Lower leg skin (tissue), 4 donors: ENCODE measurements at places on chromosomes 3 and 15. TPM values are rescaled to one million over a fixed set of nuclear protein-coding genes. Genes with fewer than 3 reads are reported as not detected.

- DNase-seq, result no peak
Observed at GRCh38 chr15:26870346-26870745, 3.5 kb downstream of the GABRA5 start.

DNA sequence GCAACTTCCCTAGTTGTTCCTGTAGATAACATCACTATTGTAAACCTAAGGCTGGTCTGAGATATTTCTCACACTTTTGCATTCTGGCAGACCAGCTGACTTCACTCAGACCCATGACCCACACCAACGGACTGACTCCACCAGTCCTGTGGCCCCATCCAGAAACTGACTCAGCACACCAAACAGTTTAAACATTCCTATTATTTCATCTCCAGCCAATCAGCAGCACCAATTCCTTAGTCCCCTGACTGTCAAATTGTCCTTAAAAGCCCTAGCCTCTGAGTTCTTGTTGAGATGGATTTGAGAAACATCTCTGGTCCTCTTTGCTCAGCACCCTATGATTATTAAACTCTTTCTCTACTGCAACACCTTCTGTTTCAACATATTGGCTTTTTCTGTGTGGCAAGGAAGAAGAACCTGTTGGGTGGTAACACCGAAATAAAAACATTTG lies 12.2 kb upstream of the IDH2 start:
- DNase-seq, result no peak

The PXYLP1 gene
- total RNA-seq, result 8.8 TPM

DNA sequence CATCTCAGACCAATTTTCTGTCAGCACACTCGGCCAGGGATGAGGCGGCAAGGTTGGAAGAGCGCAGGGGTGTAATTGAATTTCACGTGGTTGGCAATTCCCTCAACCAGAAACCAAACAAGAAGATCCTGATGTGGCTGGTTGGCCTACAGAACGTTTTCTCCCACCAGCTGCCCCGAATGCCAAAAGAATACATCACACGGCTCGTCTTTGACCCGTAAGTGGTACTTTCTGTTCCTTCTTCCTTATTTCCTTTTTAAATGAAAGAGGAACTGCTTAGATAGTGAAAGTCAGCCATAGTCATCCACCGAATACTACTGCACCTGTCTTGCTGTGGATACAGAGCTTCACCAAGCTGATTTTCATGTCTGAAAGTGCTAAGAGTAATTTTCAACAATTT lies 60.1 kb downstream of the SGO1 start:
- DNase-seq, result no peak

The FGF7 gene
- 15.1 TPM for total RNA-seq

DNA sequence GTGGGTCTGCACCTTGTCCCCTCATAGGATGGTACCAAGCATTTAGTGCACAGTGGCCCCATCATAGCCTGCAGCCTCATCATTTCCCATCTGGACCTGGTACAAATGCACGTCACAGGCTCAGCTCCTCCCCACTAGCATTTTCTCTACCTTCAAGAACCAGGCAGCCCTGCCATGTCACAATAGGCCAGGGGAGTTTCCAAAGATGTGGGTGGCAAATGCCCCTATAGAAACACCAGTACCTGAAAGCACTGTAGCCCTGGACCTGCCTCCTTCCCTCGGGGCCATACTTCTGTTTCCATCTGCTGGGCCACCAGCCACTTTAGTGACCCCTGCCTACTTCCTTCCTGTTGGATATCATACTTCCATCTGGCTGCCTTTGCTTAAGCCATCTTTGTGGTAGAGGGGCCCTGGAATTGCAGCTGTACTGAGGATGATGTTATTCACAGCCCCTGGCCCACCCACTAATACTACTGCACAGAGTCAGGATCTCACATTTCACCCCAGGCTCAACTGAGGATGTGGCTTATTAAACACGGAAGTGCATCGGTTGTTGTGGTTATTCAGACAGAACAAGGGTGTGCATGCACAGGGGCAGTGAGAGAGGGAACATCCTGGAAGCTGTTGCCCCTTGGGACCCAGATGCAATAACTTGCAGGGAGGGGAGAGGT lies 3.8 kb downstream of the TCTA start:
- DNase-seq, result no peak

DNA sequence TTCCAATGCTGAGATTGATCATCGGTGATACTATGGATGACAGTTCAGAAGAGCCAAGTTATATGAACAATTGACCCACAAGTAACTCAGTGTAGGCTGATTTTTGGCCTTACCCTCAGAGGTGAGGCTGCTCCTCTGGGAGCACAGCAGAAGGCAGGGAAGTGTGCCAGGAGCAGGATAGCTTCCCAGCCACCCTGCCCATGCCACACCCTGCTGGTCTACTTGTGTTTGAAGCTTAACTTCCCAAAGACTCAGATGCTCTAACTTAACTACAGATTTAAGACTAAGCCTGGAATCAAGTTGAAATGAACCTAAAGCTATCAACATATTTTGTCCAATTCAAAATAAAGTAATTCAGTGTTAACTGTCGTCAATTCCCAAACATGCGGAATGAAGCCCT lies 77.5 kb downstream of the BOC start:
- no peak for DNase-seq

DNA sequence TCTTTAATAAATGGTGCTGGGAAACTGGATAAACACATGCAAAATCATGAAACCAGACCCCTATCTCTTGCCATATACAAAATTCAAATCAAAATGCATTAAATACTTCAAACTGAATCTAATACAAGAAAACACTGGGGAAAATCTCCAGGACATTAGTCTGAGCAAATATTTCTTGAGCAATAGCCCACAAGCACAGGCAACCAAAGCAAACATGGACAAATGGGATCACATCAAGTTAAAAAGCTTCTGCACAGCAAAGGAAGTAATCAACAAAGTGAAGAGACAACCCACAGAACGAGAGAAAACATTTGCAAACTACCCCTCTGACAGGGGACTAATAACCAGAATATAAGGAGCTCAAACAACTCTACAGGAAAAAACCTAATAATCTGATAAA lies 6.3 kb downstream of the ANKRD28 start:
- DNase-seq, result no peak

GRCh38 chr3:171454041-171454440 lies 6.2 kb downstream of the TNIK start:
- no peak for DNase-seq

GRCh38 chr3:145070795-145071194 lies 1090.2 kb downstream of the PLOD2 start:
- no peak for DNase-seq

The ANKUB1 gene
- total RNA-seq, result not detected

The ROPN1 gene
- total RNA-seq, result not detected

The SHC4 gene
- total RNA-seq, result 4.7 TPM

DNA sequence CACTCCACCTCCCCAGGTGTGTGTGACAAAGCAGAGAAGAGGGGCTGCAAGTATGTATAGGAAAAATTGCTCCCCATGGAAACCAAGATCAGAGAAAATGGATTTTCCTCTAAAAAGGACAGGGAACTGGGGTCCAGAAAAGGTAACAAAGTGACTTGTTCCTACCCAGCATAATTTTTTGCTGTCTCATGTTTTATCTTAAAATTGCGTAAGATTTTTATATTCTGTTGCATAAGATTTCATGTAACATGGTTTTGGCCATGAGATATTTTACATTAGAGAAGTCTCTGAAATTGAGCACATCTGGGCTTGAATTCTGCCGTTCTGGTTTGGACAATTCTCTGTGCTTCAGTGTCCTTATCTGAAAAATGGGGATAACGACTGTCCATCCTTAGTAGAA lies 335.7 kb upstream of the RORA start:
- DNase-seq, result no peak

- no peak for DNase-seq
Observed at GRCh38 chr3:171847133-171847532, 4.0 kb downstream of the TMEM212 start.

DNA sequence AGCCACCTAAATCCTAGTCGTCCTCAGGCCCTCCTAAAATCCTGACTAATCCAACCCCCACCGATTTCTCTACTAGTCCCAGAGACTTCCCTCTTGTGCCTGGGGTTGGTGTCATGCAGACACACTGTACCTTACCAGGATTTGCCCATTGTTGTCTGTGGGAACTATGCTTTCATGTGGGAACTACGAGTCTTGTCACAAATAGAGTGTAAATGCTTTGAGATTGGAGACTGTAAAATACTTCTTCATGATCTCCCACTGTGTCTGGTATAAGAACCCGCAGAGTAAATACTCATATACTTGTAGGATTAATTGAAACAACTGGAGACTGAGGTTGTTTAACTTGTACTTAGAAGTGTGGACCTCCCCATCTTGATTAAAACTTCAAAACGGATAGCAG lies 11.2 kb downstream of the B3GNT5 start:
- DNase-seq, result no peak

The TSEN2 gene
- total RNA-seq, result 7.8 TPM

GRCh38 chr3:106367496-106367895 lies 498.7 kb upstream of the CBLB start:
- no peak for DNase-seq

- DNase-seq, result no peak
Observed at GRCh38 chr15:35458176-35458856, 87.6 kb downstream of the DPH6 start.

- peak; percentile 98 for DNase-seq
Observed at GRCh38 chr3:134485075-134485717, 589 bp downstream of the ANAPC13 start.

GRCh38 chr3:129268396-129268795 lies 10.3 kb upstream of the HMCES start:
- DNase-seq, result peak; percentile 46
